ENCODE measurements at places on chromosomes 7 and 10. TPM values are rescaled to one million over a fixed set of nuclear protein-coding genes. Genes with fewer than 3 reads are reported as not detected.

CCL24 gene
- not detected for total RNA-seq

LRRC4 gene
- total RNA-seq: 1.8 TPM

LRRD1 gene
- total RNA-seq: not detected

CLDN3 gene
- total RNA-seq: not detected

DNA sequence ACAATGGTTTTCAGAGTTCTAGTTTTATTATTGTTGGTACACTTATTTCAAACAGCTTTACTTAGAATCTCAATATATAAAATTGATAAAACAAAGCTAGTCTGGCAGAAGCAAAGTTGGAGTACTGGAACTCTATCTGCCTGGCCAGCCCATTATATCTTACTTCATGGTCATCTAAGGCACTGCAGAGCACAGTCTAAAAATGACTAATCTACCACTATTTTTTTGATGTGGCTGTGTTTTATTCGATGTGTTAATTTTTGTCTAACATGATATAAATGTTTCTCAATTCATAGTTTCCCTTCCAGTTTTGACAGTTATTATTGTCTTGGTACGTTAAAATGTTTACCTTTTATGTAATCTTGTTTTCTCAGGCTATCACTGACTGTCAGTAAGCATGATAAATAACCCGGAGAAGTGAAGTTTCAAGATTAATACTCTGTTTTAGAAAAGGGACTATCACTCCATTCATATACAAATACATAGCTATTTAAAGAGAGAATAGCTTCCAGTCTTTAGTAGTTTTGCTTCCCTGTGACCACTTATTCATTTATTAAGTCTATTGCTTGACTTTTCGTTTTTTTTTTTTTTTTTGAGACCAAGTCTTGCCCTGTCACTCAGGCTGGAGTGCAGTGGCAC lies 60.6 kb upstream of the CSTF2T start:
- DNase-seq: no peak

SLC26A5 gene
- total RNA-seq: not detected

GRCh38 chr10:133405272-133405671 lies 11.3 kb downstream of the MTG1 start:
- H3K36me3 ChIP-seq: peaks cover 22% of the 10 kb centered on the region
- H3K4me3 ChIP-seq: no peak overlapping the region
- H3K27me3 ChIP-seq: no peaks in the 10 kb centered on the region
- peaks cover 18% of the 10 kb centered on the region for H3K4me1 ChIP-seq

DNA sequence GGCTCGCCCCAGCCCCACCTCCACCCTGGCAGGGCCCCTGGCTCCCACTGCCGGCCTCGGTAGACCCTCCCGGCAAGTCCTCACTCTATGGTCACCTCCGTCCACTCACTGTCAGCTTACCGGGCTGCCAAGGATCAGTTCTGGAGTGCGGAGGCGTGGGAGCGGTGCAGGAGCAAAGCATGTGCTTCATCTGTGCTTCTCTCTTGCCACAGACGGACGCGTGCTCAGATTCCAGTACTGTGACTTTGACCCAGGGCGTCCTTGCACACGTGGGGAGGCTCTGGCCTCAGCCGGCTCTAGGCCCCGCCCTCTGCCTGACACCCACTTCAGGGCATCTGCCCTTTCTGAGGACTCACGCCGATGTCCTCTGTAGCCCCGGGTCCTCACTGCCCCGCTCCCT lies 547.5 kb upstream of the FOXK1 start:
- H3K4me3 ChIP-seq: no peak overlapping the region
- H3K27me3 ChIP-seq: no peaks in the 10 kb centered on the region
- H3K27ac ChIP-seq: no peak overlapping the region
- DNase-seq: no peak

AKR1C1 gene
- 0.16 TPM for total RNA-seq

MEOX2 gene
- total RNA-seq: not detected

DNA sequence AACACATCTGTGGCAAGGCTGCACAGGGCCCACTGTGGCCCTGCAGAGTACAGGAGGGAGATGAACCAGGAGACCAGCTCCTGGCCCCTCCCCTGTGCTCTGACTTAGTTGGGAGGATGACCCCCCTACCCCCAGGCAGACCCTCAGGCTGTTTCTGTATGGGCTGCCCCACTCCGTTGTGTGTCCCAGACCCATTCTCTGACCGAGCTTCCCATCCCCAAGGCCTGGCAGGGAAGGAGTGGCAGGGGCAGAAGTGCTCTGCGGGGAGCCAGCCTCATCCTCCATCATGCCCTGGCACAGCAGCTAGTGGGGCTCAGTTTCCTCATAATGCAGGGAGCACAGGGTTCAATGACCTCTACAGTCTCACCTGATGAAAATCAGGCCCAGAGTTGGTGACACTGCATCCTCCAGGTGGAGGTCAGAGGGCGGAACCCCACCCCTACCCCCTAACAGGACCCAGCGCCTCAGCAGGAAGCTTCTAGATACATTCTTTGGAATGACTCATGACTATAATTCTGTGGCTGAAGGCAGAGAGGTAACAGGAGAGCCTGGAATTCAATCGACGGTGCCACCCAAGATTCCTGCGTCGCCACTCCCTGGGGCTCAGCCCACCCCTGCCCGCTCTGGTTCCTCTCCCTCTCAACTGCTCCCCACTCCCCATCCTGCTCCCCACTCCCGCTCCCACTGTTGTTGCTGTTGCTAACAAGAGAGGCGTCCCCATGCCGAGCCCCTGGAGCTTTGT lies 18.2 kb downstream of the PODXL start:
- H3K36me3 ChIP-seq: no peaks in the 10 kb centered on the region
- H3K27ac ChIP-seq: no peak overlapping the region
- H3K4me1 ChIP-seq: no peaks in the 10 kb centered on the region
- no peak overlapping the region for H3K4me3 ChIP-seq

STEAP1B gene
- not detected for total RNA-seq

SPOCK2 gene
- 293 TPM for total RNA-seq

- no peaks in the 10 kb centered on the region for H3K36me3 ChIP-seq
- no peak overlapping the region for H3K4me3 ChIP-seq
- no peak for DNase-seq
- H3K4me1 ChIP-seq: no peaks in the 10 kb centered on the region
- H3K27ac ChIP-seq: no peak overlapping the region
Measured at GRCh38 chr10:77287647-77288120, 349.9 kb downstream of the KCNMA1 start.

DNA sequence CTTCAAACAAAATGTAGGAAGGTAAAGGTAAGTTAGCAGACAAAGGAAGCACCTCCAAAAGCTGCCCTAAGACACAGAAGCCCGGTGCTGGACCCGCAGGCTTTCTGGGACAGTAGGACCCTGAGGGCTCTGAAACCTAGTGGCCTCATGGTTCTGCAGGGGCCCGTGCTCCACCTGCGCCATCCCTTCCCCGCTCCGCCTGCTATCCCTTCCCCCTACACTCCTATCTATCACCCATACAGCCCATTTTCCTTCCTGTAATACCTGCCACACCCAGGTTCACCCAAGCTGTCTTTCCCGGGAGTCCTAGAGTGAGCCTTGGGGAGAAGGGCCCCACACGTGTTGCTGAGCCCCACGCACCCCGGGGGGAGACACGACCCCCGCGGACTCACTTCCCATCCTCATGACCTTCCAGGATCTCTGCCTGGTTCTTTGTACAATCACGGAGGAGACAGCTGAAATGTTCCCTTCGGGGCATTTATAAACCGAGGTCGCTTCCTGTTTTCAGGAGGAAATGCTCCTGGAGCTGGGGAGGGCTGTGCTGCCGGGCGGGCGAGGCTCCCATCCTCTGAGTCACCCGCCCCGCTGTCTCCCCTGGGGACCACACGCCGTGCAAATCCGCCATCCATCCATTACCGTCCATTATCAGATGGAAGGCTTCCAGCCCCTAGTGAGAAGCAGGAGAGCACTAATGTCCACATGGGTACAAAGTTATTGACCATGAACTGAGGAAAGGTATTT lies 251.7 kb upstream of the PITRM1 start:
- H3K4me3 ChIP-seq: no peak overlapping the region
- H3K27ac ChIP-seq: no peak overlapping the region
- H3K4me1 ChIP-seq: peaks cover 20% of the 10 kb centered on the region
- H3K36me3 ChIP-seq: no peaks in the 10 kb centered on the region
- no peaks in the 10 kb centered on the region for H3K27me3 ChIP-seq
- no peak for DNase-seq

DNA sequence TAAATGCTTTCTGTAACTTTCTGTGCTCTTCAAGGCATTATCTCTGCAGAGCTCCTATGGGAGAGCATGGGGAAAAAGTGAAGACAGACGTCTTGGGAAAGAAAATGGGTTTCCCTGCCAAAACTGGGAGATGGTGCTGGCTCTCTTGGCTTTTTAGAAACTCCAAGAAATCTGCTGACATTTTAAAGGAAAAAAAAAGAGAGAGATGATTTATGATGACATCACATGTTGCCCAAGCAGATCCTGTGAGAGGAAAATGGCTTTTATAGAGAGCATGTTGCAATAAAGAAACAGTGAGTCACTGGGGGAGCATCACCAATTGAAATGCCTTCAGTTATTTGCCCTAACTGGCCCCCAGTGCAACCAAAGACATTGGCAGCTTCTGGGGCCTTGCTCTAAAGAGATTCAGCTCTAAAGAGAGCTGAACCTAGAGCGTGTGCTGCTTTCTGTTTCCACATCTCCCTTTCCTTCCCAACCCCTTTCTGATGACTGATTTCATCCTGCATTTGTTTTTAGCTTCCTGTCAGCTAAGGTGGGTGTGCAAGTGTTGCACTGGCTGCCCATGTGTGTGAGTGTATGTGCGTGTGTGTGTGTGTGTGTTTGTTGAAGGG lies 37.7 kb downstream of the LRMDA start:
- H3K27ac ChIP-seq: no peak overlapping the region
- no peaks in the 10 kb centered on the region for H3K27me3 ChIP-seq
- H3K4me3 ChIP-seq: no peak overlapping the region
- no peak for DNase-seq
- H3K36me3 ChIP-seq: no peaks in the 10 kb centered on the region

DNA sequence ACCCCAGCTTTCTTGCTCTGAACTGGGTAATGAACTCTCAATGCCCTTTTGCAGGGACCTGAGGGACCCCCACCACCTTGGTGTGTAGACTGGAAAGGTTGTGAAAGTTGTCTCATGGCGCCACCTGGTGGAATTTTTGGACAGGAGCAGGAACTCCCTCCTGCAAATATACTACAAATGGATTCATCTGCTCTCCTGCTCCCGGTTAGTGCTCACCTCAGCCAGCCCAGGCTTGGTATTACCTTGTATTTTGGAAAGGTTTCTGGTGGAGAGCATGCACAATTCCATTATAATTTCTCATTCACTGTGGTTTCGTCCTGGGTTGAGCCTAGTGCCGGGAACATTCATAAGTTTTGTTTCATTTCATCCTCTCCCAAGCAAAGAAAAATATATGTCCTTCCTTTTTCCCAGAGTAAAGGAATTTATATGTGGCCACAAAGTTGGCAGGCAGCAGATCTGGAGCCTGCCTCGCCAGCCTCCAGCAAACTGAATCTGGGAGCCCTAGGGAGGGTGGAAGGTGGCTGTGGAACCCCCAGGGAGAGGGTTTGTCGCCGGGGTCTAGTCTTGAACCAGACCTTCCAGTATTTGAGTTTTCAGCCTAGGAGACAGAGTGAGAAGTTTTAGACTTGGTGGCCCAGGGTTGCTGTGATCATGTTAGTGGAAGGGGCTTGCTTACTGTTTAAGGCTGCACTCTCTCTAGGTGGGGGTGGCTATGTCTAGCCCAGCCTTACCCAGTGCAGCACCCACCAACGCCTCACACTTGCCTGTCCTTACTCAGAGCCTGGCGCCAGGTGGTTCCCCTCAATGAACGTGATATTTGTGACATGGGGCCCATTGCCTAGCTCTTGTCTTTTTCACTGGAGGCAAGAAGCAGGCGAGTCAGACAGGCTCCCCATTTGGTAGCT lies 9.5 kb downstream of the FAM241B start:
- H3K4me3 ChIP-seq: no peak overlapping the region
- peak; percentile 88 for DNase-seq
- H3K27me3 ChIP-seq: no peaks in the 10 kb centered on the region
- H3K36me3 ChIP-seq: no peaks in the 10 kb centered on the region

ZNF117 gene
- 6.6 TPM for total RNA-seq

GRCh38 chr10:78717200-78717599 lies 351.6 kb upstream of the ZMIZ1 start:
- no peaks in the 10 kb centered on the region for H3K4me1 ChIP-seq
- no peaks in the 10 kb centered on the region for H3K36me3 ChIP-seq
- H3K27me3 ChIP-seq: no peaks in the 10 kb centered on the region
- H3K4me3 ChIP-seq: no peak overlapping the region
- no peak for DNase-seq
- H3K27ac ChIP-seq: no peak overlapping the region

DNA sequence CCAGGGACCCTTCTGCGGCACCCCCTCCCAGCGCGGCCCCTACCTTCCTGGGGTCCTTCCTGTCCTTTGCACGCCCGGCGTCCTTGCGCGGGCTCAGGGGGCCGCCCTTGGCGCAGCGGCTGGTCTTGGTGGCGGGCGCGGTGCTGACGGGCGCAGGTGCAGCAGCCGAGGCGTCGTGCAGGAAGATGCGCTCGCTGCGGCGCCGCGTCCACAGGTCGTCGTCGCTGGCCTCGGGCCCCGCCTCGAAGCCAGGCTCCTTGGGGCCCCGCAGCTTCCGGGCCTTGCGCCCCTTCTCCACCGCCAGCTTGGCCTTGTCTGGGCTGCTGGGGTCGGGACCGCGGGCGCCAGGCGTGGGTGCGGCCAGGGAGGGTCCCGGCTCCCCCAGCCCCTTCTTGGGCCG lies 49.8 kb downstream of the SLC29A4 start:
- peaks cover 35% of the 10 kb centered on the region for H3K4me1 ChIP-seq
- H3K27me3 ChIP-seq: no peaks in the 10 kb centered on the region
- no peak overlapping the region for H3K27ac ChIP-seq
- peaks cover 29% of the 10 kb centered on the region for H3K36me3 ChIP-seq
- H3K4me3 ChIP-seq: no peak overlapping the region

GIMAP8 gene
- total RNA-seq: 8.4 TPM

- no peak overlapping the region for H3K4me3 ChIP-seq
- no peaks in the 10 kb centered on the region for H3K27me3 ChIP-seq
- H3K27ac ChIP-seq: no peak overlapping the region
- DNase-seq: no peak
- H3K4me1 ChIP-seq: peaks cover 4% of the 10 kb centered on the region
- H3K36me3 ChIP-seq: no peaks in the 10 kb centered on the region
Measured at GRCh38 chr7:100411101-100411500, 17.4 kb downstream of the ZCWPW1 start.

DNA sequence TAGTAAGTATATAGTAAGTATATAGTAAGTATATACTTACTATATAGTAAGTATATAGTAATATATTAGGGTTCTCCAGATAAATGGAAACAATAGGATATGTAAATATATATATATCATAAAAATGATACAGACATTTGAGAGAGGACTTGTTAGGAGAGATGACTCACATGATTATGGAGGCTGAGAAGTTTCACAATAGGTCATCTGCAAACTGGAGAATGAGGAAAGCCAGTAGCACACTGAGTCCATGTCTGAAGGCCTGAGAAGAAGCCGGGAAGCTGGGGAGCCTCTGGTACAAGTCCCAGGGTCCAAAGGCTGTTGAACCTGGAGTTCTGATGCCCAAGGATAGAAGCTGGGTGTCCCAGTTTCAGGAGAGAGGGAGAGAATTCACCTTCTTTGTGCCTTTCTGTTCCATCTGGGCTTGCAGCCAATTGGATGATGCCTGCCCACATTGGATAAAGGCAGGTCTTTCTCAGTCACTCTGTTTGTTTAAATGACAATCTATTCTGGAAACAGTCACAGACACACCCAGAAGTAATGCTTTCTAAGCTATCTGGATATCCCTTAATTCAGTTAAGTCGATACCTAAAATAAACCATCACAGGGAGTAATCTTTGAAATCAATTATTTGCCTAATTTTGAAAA lies 205.5 kb upstream of the CDC14C start:
- H3K27ac ChIP-seq: no peak overlapping the region
- H3K36me3 ChIP-seq: no peaks in the 10 kb centered on the region
- no peak overlapping the region for H3K4me3 ChIP-seq
- H3K27me3 ChIP-seq: no peaks in the 10 kb centered on the region

Measured in natural killer cell (primary cell).